SW 1271 (cell line): ENCODE measurements at places on chromosomes 1 and 21.
A peak's percentile ranks its signal among the peaks of the same experiment; 100 is the strongest.

- DNase-seq: peak; percentile 14
Measured at GRCh38 chr1:40980453-40981121, 1.1 kb downstream of the CTPS1 start.

- DNase-seq: no peak
Measured at GRCh38 chr1:77281491-77282186, at the start of gene AK5. TSS of gene AK5 (plus strand) at chr1:77282019. CDS start at chr1:77282314, 295 bp downstream.

DNA sequence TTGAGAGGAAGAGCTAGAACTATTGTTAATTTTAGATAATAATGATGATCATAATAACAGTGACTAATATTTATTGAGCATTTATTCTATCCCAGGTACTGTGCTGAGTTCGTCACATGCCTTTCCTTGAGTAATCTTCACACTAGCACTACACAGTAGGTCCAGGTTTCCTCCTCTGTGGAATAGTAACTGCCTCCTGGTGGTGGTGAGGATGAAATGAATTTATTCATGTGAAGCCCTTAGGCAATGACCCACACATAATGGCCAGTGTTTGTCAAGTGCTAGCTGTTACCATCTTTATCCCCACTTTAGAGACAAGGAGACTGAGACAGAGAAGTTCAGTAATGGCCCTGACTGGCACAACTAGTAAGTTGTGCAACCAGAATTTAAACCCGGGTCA is 5.9 kb downstream of the NIPAL3 start:
- no peak for DNase-seq

GRCh38 chr21:42081138-42081537 is 10.0 kb downstream of the UMODL1 start:
- no peak for DNase-seq

- DNase-seq: no peak
Measured at GRCh38 chr1:205060746-205061145, 17.7 kb downstream of the CNTN2 start.

DNA sequence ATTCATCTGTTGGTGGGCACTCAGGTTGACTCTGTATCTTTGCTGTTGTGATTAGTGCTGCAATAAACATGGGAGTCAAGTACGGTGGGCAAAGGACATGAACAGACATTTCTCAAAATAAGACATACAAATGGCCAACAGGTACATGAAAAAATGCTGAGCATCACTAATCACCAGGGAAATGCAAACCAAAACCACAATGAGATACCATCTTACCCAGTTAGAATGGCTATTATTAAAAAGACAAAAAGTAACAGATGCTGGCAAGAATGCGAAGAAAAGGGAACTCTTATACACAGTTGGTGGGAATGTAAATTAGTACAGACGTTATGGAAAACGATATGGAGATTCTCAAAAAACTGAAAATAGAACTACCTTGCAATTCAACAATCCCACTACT is 98.9 kb downstream of the TMEM53 start:
- DNase-seq: no peak

- DNase-seq: no peak
Measured at GRCh38 chr1:23506376-23507107, 22.6 kb upstream of the ASAP3 start.

DNA sequence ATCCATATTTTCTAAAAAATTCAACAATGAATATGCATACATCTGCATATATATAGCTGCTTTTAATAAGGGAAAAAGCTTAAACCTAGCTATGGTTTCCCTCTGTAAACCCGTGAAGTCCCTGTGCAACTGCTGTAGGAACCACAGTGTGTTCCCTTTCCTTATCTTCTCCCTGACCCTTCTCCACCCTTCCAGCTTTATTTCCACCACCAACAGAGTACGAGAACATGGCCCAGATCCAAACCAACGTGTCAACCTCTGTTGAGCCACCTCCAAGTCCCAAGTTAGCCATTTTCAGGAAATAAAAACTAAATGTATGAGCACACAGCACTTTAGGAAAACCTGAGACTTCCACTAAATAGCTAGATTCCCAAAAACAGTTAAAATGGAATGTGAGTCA is 20.3 kb downstream of the SUSD4 start:
- no peak for DNase-seq

DNA sequence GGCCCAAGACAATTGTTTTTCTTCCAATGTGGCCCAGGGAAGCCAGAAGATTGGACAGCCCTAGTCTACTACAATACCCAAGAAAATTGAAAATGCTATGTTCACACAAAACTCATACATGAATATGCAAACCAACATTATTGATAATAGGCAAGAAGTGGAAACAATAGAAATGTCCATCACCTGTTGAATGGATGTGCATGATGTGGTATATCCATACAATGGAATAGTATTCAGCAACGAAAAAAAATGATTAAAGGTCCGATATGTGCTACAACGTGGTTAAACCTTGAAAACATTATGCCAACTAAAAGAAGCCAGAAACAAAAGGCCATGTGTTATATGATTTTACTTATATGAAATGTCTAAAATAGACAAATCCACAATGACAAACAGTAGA is 262.3 kb downstream of the LRRC40 start:
- no peak for DNase-seq

DNA sequence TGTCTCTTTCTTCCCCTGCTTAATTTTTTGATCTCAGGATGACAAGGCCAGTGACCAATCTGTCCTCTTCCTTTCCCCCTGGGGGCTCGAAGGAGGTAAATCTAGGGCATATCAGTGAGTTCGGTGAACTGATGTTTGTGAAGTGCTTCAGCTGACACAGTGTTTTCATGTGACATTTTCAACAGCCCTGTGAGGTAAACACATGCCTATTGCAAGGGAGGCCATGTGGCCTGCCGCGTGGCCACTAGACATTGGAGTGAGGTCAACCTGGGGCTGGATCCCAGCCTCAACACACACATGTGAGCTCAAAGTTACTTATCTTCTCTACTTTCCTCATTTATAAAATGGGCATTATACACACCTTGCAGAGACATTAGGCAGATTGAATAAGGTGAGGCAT is 126.3 kb downstream of the PLPP3 start:
- DNase-seq: no peak

GRCh38 chr1:155207806-155208540 is at the start of gene THBS3:
TSS of gene THBS3 (minus strand) at chr1:155207897. CDS start at chr1:155207876, 21 bp downstream.
- no peak for DNase-seq

- no peak for DNase-seq
Measured at GRCh38 chr1:5507340-5507739, 484.9 kb downstream of the NPHP4 start.

DNA sequence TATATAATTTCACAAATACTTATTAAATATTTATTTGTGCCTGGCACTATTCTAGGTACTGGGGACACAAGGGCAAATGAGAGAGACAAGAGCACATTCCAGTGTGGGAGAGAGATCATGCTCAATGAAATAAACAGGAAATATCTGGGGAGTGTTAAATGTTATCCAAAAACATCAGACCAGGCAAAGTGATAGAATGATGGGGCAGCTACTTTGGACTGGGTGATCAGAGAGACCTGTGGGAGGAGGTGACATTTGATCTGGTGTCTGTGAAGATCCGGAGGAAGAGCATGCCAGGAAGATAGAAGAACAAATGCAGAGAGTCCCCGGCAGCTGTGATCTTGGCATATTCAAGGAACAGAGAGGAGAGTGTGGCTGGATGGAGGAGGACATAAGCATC is 27.5 kb upstream of the GNG12 start:
- DNase-seq: no peak

DNA sequence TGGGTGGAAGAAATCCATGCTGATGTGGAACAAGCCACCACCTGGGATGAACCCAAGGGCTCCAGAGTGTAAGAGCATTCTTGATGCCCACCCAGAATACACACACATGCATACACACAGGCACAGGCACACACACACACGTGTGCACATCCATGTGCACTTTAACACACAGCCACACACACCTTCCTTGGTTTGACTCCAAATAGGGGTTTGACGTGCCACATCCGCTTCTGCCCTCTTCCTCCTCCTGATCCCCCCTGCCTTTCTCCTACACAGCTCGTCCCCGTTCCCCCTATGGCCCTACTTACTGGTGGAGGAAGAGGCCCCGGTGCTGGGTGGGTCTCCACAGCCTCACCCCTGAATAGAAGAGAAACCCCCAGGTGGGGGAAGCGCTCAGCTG is 16.0 kb downstream of the SPATA21 start:
- DNase-seq: no peak

DNA sequence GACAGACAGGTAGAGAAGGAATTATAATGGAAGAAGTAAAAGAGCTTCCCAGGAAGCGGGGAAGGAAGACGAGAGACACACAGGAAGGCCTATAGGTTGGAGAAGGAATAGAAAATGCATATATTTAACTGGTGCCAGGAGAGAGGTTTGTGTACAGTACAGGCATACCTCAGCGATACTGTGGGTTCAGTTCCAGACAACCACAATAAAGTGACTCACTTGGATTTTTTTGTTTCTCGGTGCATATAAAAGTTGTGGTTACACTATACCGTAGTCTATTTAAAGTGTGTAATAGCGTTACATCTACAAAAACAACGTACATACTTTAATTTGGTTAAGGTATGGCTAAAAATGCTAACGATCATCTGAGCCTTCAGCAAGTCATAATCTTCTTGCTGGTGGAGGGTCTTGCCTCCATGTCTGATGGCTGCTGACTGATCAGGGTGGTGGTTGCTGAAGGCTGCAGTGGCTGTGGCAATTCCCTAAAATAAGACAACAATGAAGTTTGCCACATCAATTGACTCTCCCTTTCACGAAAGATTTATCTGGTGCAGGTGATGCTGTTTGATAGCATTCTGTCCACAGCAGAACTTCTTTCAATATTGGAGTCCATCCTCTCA is 16.0 kb downstream of the YARS1 start:
- DNase-seq: no peak

DNA sequence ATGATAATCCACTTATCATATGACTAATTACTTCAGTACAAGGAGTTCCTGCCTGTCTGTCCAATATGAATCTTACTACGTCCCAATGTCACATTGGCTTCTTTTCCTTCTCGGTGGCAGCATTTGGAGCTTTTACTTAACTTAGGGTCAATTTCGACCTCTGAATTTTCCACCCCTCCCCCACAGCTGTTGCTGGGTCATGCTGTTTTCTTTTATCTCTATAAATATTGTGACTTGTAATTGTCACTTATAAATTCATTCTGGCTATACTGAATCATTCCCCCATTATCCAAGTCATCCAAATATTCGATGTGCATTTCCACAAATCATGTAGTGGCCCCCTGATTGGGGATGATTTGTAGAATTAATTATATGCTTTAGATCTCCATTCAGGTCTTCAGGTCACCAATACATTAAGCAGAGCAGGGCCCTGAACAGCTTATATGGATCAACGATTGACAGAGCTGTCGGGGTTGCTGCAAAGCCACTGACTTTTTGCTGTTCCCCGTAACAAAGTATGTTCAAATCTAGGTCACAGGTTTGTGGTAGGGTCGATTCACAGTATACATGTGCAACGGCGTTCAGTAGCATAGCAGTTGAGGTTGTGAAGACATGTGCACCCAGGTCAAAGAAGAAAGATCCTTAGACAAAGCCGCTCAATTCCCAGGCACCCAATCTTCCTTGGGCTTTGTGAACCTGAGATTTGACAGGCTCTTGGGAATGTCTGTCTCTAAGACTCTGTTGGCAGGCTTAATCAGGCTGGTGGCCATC is 18.3 kb upstream of the RNU1-4 start:
- no peak for DNase-seq

- DNase-seq: no peak
Measured at GRCh38 chr1:113616156-113616555, 143.1 kb downstream of the PHTF1 start.

GRCh38 chr1:215022204-215022603 is 60.3 kb upstream of the KCNK2 start:
- no peak for DNase-seq

GRCh38 chr1:11970441-11971185 is 9.6 kb upstream of the MFN2 start:
- DNase-seq: no peak

- DNase-seq: no peak
Measured at GRCh38 chr1:154837672-154838171, 32.4 kb downstream of the KCNN3 start.

DNA sequence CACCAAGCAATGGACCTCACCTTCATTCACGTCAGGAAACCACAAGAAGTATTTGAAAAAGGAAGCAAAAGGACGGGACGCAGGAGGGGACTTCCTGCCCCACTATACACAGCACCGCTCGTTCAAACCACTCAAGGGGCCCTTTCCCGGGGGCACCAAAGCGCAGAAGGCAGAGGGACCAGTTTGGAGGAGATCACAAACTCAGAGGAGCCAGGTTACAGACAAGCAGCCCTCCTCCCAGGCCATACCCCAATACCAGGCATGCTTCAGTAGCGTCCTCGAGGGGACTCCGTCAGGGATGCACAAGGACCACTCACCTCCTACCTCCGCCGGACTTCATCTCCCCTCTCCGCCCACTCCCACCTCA is 685 bp downstream of the CRTC2 start:
- DNase-seq: no peak

GRCh38 chr1:37858931-37859506 is 373 bp downstream of the MTF1 start:
- DNase-seq: no peak

GRCh38 chr1:179082333-179082998 is 596 bp downstream of the TOR3A start:
- peak; percentile 21 for DNase-seq
